ENCODE measurements at places on chromosomes 13 and 19. TPM values are rescaled to one million over a fixed set of nuclear protein-coding genes. Genes with fewer than 3 reads are reported as not detected.

KLK2 gene
- not detected for total RNA-seq

KLF5 gene
- total RNA-seq: 0.73 TPM

PSPN gene
- total RNA-seq: 1.3 TPM

CEACAM3 gene
- 0.35 TPM for total RNA-seq

DNA sequence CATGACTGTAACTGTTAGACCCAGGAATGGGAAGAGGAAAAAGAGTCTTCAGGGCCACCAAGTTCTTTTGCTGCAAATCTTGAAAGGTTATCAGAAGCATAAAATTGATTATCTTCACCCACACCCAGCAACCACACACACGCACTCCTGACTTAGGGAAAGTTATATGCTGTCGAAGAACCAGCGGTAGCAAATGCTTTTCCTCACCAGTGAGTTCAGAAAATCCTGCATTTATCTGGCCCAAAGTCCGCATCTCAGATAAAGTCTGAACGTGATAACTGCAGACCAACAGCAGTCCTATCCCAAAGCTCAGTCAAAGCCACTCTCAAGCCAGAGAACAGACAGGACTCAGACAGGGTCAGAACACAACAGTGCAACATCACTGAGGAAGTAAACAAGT, 115.6 kb downstream of the IRS2 start:
- DNase-seq: no peak

GRCh38 chr19:18868380-18869022, 27.5 kb downstream of the CERS1 start:
- no peak for DNase-seq

GRCh38 chr19:10418235-10418484, 2.2 kb upstream of the PDE4A start:
- DNase-seq: no peak

DNA sequence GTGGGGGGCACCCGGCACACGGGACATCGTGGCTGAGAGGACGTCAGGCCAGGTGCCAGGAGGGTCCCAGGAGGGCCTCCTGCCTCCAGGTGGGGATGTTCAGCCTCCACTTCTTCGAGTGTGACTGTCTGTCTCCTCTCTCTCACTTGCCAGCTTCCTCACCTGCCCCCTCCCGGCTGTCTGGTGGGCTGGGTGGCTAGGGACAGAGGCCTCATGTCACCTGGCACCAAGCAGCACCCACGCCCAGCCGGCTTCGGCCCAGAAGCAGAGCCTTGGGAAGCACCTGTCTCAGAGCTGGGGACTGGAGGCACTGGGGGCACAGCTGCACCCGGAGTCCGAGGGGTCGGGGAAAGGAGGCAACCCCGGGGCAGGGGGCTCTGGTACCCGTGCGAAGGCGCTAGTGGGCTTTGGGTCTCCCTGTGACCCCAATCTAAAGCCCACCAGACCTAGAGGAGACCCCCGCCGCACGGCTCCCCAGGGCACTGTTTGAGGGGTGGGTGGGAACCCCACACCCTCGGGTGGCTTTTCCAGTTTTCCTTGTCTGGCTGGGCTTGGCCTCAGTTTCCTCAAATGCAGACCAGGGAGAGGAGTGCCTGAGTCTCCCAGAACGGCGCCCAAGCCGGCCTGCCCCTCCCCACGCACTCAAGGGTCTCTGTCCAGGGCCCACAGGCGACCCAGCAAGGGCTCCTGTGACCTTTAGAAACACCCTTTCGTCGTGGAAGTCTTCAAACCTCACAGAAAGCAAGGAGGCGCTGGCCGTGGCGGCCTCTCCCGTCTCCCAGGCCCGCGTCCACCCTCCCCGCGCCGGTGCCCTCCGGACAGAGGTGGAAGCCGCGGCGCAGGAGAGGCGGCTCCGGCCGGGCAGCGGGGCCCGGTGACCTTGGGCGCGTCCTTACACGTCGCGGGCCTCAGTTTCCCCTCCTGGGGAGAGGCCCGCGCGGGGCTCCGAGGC, 664 bp upstream of the HCN2 start:
- DNase-seq: no peak

- DNase-seq: no peak
Measured at GRCh38 chr19:19354932-19355331, 34.3 kb downstream of the MAU2 start.

- peak; percentile 92 for DNase-seq
Measured at GRCh38 chr19:58575183-58576041, 2.3 kb upstream of the MZF1 start.

IL17D gene
- 0.45 TPM for total RNA-seq

DNA sequence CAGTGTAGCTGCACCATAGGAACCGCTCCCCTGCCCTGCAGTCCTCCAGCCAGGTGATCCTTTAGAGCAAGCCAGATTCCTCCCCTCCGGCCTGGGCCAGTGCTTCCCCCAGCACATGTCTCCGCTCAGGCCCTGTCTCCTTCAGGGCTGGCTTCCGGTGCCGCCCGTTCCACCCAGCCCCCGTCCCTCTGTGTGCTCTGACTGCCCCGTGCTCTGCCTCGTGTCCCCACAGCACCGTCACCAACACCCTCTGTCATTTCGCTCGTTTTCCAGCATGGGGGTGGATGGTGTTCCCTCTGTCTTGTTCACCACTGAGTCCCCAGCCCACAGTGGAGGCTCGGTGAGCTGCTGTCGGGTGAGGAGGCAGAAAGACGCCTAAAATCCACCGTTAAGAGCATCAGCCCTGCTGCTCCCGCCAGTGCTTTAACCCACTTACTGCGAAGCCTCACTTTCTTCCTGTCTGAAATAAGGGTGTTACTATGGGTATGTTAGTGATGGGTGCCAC, 54.5 kb downstream of the TSSK6 start:
- DNase-seq: no peak

TEX26 gene
- total RNA-seq: not detected

Measured in left lobe of liver (tissue), 2 donors.